PC-3 (cell line): ENCODE measurements at places on chromosomes 5 and 9. TPM values are rescaled to one million over a fixed set of nuclear protein-coding genes. Genes with fewer than 3 reads are reported as not detected.

Gene DMRT3
- total RNA-seq: not detected in 2 replicates

Gene RBM18
- total RNA-seq: 5.1 and 8.3 TPM in 2 replicates

Gene MYMK
- total RNA-seq: not detected in 2 replicates

Gene CCDC152
- total RNA-seq: not detected in 2 replicates

Gene CAMK4
- total RNA-seq: 0.55 and 0.69 TPM in 2 replicates

Gene NRARP
- 35.5 and 36.8 TPM in 2 replicates for total RNA-seq

Gene ANKH
- 10.9 and 11.6 TPM in 2 replicates for total RNA-seq

Gene LRRC8A
- total RNA-seq: 58.9 and 65.5 TPM in 2 replicates

Gene FCN1
- total RNA-seq: not detected in 2 replicates

Gene DPYSL3
- 19.5 and 20.6 TPM in 2 replicates for total RNA-seq

Gene F12
- total RNA-seq: 31.0 and 36.8 TPM in 2 replicates

Gene BTNL8
- 0.23 TPM in 1 of 2 replicates, not detected in the other for total RNA-seq

Gene ZFR
- 68.3 and 85.1 TPM in 2 replicates for total RNA-seq

Gene PAX5
- total RNA-seq: 0.52 TPM in 1 of 2 replicates, not detected in the other

Gene CCDC183
- 0.87 and 1.2 TPM in 2 replicates for total RNA-seq

Gene SIT1
- total RNA-seq: not detected in 2 replicates

Gene FGFR4
- total RNA-seq: 24.6 and 34.9 TPM in 2 replicates

Gene ICE1
- total RNA-seq: 21.9 and 23.8 TPM in 2 replicates

Gene ZFP2
- total RNA-seq: 0.07 TPM in 1 of 2 replicates, not detected in the other

Gene CTNND2
- total RNA-seq: 1.8 and 5.9 TPM in 2 replicates

Gene PRUNE2
- total RNA-seq: not detected in 2 replicates

Gene STC2
- 99.9 and 182 TPM in 2 replicates for total RNA-seq

Gene TMEM215
- not detected in 2 replicates for total RNA-seq

Gene ORM2
- not detected in 2 replicates for total RNA-seq

Gene LEAP2
- total RNA-seq: 0.36 TPM in 1 of 2 replicates, not detected in the other

Gene ARL14EPL
- total RNA-seq: not detected in 2 replicates

Gene FREM1
- total RNA-seq: 0.52 and 1.2 TPM in 2 replicates

Gene ARHGEF39
- total RNA-seq: 2.6 and 4.1 TPM in 2 replicates

Gene FAT2
- total RNA-seq: not detected in 2 replicates

Gene OR1J4
- not detected in 2 replicates for total RNA-seq

Gene PCDHB12
- total RNA-seq: 0.15 and 0.63 TPM in 2 replicates

Gene PCDHGA4
- 0.04 TPM in 1 of 2 replicates, not detected in the other for total RNA-seq

Gene PCDHGA2
- not detected in 2 replicates for total RNA-seq

Gene TLE1
- total RNA-seq: 49.0 and 55.6 TPM in 2 replicates

Gene RNF208
- total RNA-seq: 1.7 and 2.8 TPM in 2 replicates

Gene SEMA6A
- not detected in 2 replicates for total RNA-seq

Gene PNPLA7
- 0.77 and 0.81 TPM in 2 replicates for total RNA-seq

Gene OR4F3
- not detected in 2 replicates for total RNA-seq

Gene C5
- 1.6 and 2.9 TPM in 2 replicates for total RNA-seq

Gene MFAP3
- 17.7 and 21.1 TPM in 2 replicates for total RNA-seq

Gene GPR151
- total RNA-seq: not detected in 2 replicates

Gene TRAF1
- 0.15 and 0.29 TPM in 2 replicates for total RNA-seq

Gene CEP72
- 17.3 and 23.6 TPM in 2 replicates for total RNA-seq

Gene C1QTNF2
- total RNA-seq: 0.04 and 0.17 TPM in 2 replicates

Gene INSL6
- not detected in 2 replicates for total RNA-seq

Gene PDE8B
- total RNA-seq: 0.12 TPM in 1 of 2 replicates, not detected in the other

Gene MYORG
- total RNA-seq: 3.4 and 4.7 TPM in 2 replicates

Gene SH3GLB2
- 44.1 and 60.4 TPM in 2 replicates for total RNA-seq

Gene PCDHB13
- 0.40 and 0.52 TPM in 2 replicates for total RNA-seq

Gene PCDHB16
- 0.46 TPM in 1 of 2 replicates, not detected in the other for total RNA-seq

Gene MARVELD2
- 12.5 and 15.4 TPM in 2 replicates for total RNA-seq

Gene LOX
- total RNA-seq: 0.18 and 0.23 TPM in 2 replicates
